ENCODE measurements at places on chromosomes 11 and 22. TPM values are rescaled to one million over a fixed set of nuclear protein-coding genes. Genes with fewer than 3 reads are reported as not detected.

Gene OR2D2
- total RNA-seq = not detected

- H3K4me1 ChIP-seq = no peaks in the 10 kb centered on the region
- no peaks in the 10 kb centered on the region for H3K36me3 ChIP-seq
- no peak overlapping the region for H3K27ac ChIP-seq
- H3K27me3 ChIP-seq = no peaks in the 10 kb centered on the region
- no peak for DNase-seq
Observed at GRCh38 chr11:44781655-44782054, 54.9 kb downstream of the TSPAN18 start.

- peak overlapping the region; percentile 98 for H3K27ac ChIP-seq
- H3K36me3 ChIP-seq = peaks cover 40% of the 10 kb centered on the region
- H3K4me3 ChIP-seq = peak overlapping the region; percentile 21
- H3K4me1 ChIP-seq = peaks cover 50% of the 10 kb centered on the region
- DNase-seq = peak; percentile 82
- no peaks in the 10 kb centered on the region for H3K27me3 ChIP-seq
Observed at GRCh38 chr22:20111045-20111688, 4.7 kb upstream of the RANBP1 start.

- H3K27ac ChIP-seq = no peak overlapping the region
- peaks cover 4% of the 10 kb centered on the region for H3K4me1 ChIP-seq
- H3K27me3 ChIP-seq = no peaks in the 10 kb centered on the region
- peaks cover 8% of the 10 kb centered on the region for H3K36me3 ChIP-seq
- DNase-seq = no peak
Observed at GRCh38 chr22:27972732-27973698, 54.0 kb upstream of the PITPNB start.
